ENCODE measurements at places on chromosomes 4 and X.

DNA sequence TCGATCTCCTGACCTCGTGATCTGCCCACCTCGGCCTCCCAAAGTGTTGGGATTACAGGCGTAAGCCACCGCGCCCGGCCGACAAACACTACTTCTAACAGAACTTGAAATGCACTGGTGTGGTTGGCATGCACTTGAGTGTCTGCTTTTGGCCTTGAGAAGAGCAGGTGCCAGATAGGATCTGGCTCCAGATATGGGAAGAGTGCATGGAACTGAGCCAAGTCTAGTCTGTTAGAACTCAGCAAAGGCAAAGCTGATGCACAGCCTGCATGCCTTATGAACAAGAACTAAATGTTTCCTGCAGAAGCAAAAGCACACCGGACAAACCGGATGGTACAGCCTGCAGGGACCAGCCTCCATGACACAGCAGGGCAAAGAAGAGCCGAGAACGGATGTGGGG, 35.1 kb upstream of the TBL1X start:
- DNase-seq, result peak; percentile 79

DNA sequence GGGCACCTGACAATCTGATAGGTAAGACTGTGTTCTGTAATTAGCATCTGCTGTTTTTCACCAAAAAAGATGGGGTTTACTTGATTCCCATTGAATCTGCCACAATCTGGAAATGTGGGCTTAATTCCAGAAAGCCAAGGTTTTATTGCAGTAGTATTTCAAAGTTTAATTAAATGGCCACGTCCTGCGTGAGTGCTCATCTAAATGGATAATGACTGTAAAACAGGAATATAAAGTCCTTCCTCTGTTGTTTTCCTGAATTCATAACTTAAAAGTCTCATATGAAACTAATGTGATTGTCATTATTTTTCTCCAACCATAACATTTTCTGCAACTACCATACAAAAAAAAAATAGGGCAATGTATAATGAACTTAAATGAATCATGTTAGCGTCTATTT, 2.4 kb downstream of the PGM2 start:
- no peak for DNase-seq

GRCh38 chr4:154044108-154044531, 255.2 kb upstream of the SFRP2 start:
- no peak for DNase-seq

- peak; percentile 5 for DNase-seq
Observed at GRCh38 chr4:25767877-25768725, 94.7 kb downstream of the SEL1L3 start.

DNA sequence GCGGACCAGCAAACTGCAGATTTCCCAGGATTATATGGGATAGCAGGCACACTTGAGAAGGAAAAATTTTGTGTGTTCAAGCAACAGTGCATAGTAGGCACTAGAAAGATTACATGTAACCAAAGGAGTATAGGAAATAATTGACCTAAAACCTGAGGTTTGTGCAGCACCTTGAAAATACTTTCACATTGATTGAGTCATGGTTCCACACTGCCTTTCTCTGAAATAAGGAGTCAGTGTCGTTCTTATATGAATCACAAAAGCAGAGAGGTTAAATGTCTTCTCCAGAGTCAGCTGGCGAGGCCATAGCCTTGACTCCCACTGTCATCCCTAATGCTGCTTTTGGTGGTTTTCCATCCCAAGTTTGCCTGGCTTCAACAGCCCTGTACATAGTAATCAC, 138.9 kb downstream of the SOWAHB start:
- DNase-seq, result no peak

DNA sequence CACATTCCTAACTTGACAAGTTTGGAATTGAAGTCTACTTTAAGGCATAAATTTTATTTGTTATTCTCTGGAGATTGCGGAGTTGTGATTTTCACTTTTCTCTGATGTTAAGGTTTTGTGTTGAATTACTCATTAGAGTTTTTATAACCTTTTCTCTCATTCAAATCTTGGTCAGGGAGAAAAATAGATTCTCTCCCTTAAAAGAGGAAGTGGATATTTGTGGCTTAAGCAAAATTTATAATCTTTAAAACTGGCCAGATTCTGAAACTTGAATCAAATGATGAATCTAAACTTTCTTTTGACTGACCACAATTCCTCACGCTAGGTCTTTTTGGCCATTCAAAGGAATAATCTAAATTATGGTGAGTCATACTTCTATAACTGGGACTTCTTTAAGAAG, 361.4 kb downstream of the TEX13C start:
- no peak for DNase-seq
